ENCODE measurements at places on chromosomes 13 and 19.

DNA sequence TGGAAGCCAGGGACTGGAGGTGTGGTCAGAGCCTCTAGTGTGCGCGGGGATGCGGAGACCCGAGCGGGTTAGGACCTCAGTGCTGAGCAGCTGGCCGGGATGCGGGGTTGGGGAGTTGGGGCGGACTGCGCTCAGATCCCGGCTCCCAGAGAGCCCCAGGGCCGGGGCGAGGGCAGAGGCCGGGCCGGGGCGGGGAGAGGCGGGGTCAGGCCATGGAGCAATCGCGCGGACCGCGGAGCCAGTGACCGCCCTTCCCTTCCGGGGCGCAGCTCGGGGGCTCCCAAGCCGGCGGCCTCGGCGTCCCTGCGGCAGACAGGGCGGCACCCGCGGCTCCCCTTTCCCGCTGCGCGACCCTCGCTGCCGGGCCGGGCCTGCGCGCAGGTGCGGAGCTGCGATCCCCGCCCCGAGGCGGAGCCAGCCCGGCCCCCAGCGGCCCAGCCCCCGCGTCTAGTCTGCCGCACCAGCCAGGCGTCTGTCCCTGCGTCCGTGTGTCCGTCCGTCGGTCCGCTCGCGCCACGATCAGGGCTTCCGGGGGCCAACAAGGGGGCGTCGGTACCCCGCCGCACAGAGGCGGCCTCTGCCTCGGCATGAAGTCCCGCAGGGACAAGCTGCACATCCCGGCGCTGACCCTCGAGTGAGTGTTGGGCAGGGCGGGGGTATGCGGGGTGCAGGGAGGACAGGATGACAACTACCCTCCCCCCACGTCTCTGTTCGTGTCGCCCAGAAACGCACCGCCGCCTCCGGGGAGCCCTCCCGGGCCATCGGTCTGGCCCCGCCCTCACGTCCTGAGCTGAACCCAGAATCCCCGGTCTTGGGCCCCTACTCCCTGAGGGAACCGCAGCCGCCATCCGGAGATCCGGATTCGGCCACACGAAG, 12.4 kb downstream of the MAST3 start:
- H3K4me1 ChIP-seq = peaks cover 7% of the 10 kb centered on the region
- peaks cover 13% of the 10 kb centered on the region for H3K27me3 ChIP-seq
- no peak for DNase-seq
- no peak overlapping the region for H3K27ac ChIP-seq
- peak overlapping the region; percentile 58 for H3K4me3 ChIP-seq
- no peaks in the 10 kb centered on the region for H3K36me3 ChIP-seq

DNA sequence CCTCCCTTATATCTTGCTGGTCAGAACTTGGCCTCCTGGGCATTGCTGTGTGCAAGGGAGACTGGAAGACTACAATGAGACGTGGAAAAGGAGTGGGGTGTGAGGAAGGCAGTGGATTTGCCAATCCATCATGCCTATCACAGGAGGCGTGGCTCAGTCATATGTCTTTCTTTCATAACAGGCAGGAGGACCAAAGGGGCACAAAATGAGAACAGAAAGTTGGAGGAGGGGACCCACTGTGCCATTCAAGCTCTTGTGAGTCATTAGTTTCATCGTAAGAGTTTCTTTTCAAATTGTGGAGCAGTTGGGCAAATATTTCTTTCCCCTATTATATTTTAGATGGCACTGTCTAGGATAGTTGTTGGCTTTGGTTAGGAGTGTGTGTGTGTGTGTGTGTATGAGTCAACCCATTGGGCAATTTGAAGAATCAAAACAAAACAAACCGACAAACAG, 471.5 kb downstream of the TSHZ3 start:
- no peaks in the 10 kb centered on the region for H3K4me1 ChIP-seq
- no peak overlapping the region for H3K27ac ChIP-seq
- no peaks in the 10 kb centered on the region for H3K36me3 ChIP-seq
- H3K27me3 ChIP-seq = no peaks in the 10 kb centered on the region

DNA sequence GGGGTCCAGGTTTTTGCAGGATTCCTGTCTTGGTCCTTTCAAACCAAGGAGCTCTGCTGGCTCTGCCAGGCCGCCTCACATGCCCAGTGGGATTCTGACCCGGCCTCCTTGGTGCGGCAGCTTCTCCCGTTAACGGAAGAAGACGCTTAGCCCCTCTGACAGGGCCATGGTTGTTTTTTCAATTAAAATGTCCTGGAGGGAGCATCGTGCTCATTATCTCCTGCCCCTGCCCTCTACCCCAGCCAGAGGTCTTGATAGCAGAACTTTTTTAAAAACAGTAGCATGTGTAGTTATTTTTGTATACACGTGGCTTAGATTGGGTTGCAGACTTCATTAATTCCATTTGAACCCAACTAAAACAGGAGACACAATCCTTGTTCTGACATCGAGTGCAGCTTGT, 11.5 kb upstream of the RPS15 start:
- peaks cover 10% of the 10 kb centered on the region for H3K4me1 ChIP-seq
- no peak overlapping the region for H3K4me3 ChIP-seq
- no peaks in the 10 kb centered on the region for H3K27me3 ChIP-seq
- peaks cover 12% of the 10 kb centered on the region for H3K36me3 ChIP-seq

GRCh38 chr13:42707586-42707985, 73.8 kb upstream of the FAM216B start:
- no peak overlapping the region for H3K27ac ChIP-seq
- H3K4me1 ChIP-seq = no peaks in the 10 kb centered on the region
- H3K36me3 ChIP-seq = no peaks in the 10 kb centered on the region

DNA sequence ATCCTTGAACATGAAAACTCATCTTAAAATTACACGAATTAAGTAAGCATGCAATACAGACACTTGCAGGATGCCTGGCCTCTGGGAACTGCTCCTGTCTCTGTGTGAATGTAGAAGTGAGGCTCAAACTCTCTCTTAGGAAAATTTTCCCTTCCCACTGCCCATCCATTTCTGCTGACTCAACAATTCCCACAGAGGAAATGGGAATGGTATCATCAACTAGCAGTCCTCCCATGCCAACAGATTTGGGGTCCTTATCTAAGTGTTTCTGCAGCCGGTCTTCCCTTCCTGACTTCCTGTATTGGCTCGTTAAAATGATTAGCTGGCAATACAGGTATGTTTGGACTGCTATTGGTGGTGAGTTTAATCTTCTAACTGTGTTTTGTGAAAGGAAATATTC, 85.8 kb downstream of the DOCK9 start:
- no peak for DNase-seq
- no peaks in the 10 kb centered on the region for H3K27me3 ChIP-seq
- no peaks in the 10 kb centered on the region for H3K36me3 ChIP-seq
- no peak overlapping the region for H3K27ac ChIP-seq
- H3K4me3 ChIP-seq = no peak overlapping the region
- H3K4me1 ChIP-seq = peaks cover 16% of the 10 kb centered on the region

All from astrocyte (in vitro differentiated cells and primary cell).